ENCODE measurements at places on chromosomes 2 and 18.

DNA sequence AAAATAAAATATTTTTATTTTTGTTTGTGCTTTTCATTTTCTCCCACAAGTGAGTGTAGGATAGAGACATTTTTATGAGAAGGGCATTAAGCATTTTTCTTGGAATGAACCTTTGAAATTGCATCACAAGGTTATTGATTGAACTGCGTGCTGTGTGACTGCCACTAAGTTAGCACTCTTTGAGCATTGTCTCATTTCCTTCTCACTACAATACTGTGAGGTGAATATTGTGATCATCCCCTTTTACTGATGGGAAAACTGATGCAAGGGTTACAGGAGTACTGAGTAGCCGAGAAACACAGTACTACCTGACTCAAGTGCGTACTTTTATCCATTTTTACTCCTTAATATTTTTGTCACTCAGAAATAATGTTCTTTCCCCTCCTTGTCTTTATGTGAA is 2.0 kb downstream of the NBEAL1 start:
- no peak for DNase-seq

DNA sequence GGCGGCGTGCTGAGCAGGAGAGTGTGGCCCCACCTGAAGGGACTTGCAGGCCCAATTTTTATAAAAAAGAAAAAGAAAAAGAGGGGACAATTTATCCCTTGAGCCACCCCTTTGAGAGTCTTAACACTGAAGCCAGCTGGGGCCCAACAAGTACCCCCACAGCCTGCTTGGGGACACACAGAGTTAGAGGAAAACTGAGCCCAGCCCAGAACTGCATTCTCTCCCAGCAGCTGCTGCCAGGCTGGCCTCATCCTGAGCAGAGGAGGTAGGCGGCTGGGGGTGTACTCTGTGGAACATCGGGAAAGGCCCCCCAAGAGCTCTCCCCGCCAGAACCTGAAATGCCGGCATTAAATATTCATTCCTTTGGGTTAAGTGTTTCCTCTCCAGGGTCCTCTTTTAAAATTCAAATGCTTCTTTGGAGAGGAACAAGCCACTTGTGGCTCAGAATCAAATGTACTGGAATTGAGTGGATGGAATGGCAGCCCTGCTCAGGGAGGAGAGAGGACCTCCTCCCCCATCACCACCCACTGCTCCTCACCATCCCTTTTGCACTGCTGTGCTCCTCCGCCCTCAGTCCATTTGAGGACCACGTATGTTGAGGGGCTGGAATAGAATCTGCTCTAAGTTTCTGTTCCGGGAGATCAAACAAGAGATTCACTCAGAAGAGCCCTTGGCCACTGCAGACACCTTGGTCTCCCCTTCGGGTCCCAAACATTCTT is 45.6 kb downstream of the C1QL2 start:
- DNase-seq, result no peak

GRCh38 chr2:230541934-230542380 is 126.0 kb downstream of the SP100 start:
- no peak for DNase-seq

DNA sequence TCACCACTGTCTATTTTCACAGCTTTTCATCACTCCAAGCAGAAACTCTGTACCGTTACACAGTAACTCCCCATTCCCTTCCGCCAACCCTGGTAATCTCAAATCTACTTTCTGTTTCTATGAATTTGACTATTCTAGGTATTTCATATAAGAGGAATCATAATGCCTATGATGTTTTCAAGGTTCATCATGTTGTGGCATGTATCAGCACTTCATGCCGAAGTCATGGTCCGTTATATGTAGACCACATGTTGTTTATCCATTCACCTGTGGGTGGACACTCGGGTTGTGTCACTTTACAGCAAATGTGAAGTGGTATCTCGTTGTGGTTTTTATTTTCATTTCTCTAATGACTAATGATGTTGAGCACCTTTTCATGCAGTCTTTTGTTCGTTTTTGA is 21.6 kb downstream of the CPSF3 start:
- DNase-seq, result no peak

DNA sequence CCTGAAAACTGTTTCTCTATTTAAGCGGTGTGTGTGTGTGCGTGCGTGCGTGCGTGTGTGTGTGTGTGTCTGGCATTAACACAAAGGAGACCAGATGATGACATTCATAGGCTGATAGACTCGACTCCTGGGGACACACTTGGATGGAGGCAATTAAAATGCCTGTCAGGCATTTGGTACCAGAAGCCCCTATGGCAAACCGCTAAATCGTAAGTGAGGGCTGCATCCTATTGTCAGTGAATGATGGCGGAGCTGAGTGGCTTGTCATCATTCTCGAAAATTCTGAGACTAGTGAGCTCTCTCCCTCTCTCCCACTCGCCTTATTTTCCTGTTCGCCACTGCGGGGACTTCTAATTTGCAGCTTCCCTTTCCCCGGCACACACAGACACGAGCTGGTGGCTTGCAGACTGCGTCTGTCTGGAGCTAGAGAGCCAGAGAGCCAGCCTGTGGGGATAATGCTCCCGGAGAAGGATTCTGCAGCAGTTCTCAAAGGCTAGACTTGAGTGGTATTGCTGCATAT is 155.4 kb downstream of the MAP2 start:
- DNase-seq, result peak; percentile 54

GRCh38 chr18:59383851-59384250 is 24.8 kb upstream of the LMAN1 start:
- no peak for DNase-seq

DNA sequence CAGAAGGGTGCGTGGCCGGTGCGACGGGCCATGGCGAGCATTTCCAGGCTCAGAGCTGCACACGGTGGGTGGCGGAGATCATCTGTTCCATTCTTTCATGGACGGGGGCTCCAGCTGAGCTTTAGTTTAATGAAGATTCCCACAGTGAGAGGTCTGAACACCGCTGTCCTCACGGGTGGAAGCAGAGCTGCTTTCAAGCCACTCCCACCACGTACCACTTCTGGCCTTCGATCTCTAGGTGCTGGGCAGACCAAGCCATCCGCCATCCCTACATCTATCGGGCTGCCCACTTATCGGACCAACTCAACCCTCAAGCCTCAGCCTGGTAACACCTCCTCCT is 18.5 kb downstream of the GPR35 start:
- DNase-seq, result no peak

GRCh38 chr2:130327703-130328527 is 14.8 kb upstream of the IMP4 start:
- no peak for DNase-seq

DNA sequence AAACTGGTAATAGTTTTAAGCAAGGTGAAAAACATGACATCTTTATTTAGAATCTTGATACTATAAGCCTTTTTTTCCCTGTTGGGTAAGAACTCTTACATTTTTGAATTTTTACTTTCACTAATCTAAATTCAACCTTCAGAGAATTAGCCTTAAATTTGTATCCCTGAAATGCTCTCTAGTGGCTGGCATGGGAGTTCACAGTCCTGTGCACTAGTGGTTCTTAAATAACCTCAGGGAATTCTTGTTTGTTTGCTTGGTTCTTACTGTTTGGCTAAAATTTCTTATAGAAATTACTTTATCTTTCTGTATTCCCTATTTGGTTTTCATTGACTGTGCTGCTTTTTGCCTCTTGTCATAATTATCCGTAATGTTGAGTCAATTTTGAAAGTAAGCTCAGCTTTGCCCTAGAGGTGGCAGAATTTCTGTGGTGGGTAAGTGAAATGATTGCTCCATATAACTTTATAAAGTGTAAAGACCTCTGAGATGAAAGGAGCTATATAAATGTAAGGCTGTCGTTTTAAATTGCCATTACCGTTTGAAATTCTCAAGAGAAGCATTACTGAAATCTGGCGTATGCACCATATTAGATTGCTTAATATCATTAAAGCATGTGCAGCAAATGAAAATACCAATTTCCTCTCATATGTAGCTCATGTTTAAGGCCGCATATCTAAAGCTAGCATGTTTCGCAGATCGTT is 391.3 kb upstream of the FIGN start:
- no peak for DNase-seq

DNA sequence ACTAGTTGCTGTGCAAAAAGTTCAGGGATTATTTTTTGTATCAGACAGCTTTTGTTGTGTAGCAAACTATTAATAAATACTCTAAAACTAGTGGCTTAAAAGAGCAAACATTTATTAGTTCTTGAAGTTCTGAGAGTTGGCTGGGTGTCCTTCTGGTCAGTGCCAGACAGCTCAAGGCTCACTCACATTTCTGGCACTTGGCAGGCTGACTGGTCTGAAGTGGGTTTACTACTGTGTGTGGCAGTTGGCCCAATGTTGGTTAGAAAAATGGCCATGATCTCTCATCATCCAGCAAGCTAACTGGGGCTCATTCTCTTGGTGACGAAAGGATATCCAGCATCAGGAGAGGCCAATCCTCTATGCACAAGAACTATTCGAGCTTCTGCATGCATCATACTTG is 71.4 kb upstream of the ZNF385B start:
- peak; percentile 53 for DNase-seq

DNA sequence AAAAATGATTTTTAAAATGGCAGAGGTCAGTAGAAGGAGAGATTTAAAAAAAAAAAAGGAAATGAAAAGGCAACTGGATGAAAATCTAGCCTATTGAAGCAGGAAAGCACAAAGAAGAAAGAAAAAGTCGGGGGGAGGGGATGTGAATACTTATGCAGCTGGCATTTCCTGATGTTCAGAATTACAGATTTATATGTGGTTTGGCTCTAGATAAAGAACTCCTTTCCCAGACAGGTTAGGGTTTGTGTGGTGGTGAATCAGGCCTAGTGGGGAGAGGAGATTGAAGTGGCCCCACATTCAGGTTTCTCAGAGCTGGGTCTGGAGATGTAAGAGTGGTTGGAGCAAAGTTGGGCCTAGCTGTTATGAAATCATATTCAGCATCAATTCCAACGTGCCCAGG is 394.4 kb downstream of the FIGN start:
- DNase-seq, result no peak

GRCh38 chr2:205189301-205189700 is 493.0 kb upstream of the NRP2 start:
- peak; percentile 71 for DNase-seq

DNA sequence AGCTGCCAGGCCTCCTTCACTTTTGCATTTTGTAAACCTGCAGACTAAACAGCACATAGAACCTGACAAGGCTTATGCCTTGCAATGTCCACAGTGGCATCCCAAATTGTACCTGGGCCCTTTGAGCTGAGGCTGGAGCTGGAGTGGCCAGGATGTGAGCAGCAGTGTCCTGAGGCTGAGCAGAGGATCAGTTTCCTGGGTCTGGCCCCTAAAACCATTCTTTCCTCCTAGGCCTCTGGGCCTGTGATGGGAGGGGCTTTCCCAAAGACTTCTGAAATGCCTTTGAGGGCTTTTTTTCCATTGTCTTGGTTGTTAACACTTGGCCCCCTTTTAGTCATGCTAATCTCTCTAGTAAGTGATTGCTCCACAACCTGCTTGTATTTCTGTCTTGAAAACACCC is 32.8 kb downstream of the FSIP2 start:
- DNase-seq, result no peak

DNA sequence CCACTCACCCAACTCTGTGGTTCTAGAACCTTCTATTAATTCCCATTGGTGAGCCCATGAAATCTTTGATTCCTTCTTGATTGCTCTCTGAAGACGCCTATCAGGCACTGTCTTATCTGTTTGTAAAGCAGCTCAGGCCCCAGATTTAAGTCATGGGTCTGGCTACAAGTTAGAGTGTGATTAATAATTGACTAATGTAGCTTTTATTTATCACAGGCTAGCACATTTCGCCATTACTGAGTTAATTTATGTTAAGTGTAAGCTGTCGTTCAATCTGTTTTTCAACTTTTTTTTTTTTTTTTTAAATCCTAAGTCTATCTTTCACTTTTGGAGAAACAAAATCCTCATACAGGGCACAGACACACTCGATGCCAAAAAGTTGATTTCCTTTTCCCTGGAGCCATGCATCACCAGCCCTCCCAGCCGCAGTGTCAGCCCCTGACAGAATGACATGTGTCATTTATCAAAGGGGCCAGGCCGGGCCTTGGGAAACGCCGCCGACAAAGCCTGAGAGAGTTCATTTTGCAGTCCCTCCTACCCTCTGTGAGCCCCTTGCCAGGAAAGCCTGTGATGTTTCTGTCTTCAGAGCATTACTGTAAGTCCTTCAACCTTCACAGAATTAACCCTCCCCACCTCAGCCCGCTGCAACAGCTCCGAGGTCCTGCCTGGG is 15.8 kb downstream of the TSHZ1 start:
- no peak for DNase-seq

- no peak for DNase-seq
Observed at GRCh38 chr2:220891405-220891804, 680.7 kb downstream of the EPHA4 start.

DNA sequence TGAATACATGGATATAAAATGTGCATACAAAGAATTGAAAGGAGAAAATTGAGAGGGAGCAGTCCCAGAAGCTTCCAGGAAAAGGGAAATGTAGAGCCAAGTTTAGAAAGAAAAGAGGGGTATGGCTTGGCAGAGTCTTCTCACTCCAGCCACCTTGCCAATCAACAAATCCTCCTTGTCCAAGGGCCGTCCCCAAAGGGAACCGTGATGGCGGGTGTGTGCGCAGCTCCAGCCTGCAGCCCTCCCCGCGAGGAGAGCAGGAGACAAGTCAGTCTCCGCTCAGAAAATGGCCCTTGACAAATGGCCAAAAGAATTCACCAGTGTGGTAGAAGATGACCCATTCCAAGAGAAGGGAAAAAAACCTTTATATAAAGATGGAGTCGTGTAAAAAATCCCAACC is 448.3 kb upstream of the POU3F3 start:
- DNase-seq, result peak; percentile 73

- no peak for DNase-seq
Observed at GRCh38 chr2:147980940-147981528, 39.5 kb downstream of the ORC4 start.

DNA sequence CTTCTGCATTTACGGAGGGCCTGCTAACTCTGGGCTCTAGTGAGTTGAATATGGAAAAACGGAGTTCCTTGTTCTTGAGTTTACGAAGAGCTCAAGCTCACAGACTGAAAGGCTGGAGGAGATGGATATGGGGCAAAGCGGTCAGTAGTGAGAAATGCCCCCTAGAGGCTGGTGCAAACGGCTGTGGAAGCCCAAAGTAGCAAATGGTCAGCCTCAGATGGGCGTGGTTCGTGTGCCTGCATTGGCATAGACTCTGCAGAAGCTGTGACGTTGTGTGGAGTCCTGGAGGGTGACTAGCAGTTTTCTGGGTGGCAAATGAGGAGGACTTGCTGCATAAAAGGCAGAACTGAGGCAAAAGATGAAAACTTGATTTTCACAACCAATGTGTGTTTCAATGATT is 93.6 kb upstream of the TWIST2 start:
- no peak for DNase-seq

GRCh38 chr18:56199580-56200330 is 438.6 kb downstream of the TXNL1 start:
- DNase-seq, result no peak

GRCh38 chr2:10924441-10924840 is 12.7 kb downstream of the KCNF1 start:
- DNase-seq, result no peak

DNA sequence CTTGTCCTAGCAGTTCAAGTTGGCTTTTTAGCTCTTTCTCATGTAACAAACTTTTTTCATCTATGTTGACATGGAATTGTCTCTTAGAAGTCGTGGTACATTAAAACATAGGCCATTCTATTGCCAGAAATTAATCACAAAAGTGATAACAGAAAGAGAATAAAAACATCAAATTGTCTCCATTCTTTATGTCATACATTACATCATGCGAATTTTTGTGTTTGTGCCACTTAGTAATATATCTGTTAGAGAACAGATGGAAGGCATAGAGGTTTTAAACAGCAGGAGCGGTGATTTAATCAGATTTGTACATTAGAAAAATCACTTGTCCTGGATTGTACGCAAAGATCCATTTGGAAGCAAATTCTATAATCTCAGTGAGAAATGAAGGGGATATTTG is 136.5 kb upstream of the CDH20 start:
- no peak for DNase-seq
